ENCODE measurements at places on chromosomes 5 and 9. TPM values are rescaled to one million over a fixed set of nuclear protein-coding genes. Genes with fewer than 3 reads are reported as not detected.
A peak's percentile ranks its signal among the peaks of the same experiment; 100 is the strongest.

The OSMR gene
- total RNA-seq = 20.3 TPM

- H3K27ac ChIP-seq = no peak overlapping the region
- no peak overlapping the region for H3K4me3 ChIP-seq
- H3K36me3 ChIP-seq = no peaks in the 10 kb centered on the region
- no peaks in the 10 kb centered on the region for H3K4me1 ChIP-seq
- H3K27me3 ChIP-seq = peaks cover 69% of the 10 kb centered on the region
These were observed 7.1 kb downstream of the FLT4 start for GRCh38 chr5:180642181-180642775.

- H3K4me1 ChIP-seq = peaks cover 27% of the 10 kb centered on the region
- H3K4me3 ChIP-seq = no peak overlapping the region
- H3K36me3 ChIP-seq = no peaks in the 10 kb centered on the region
- no peak overlapping the region for H3K27ac ChIP-seq
- H3K27me3 ChIP-seq = no peaks in the 10 kb centered on the region
These were observed 39.1 kb downstream of the RETREG1 start for GRCh38 chr5:16577677-16578076.

- DNase-seq = no peak
- no peaks in the 10 kb centered on the region for H3K27me3 ChIP-seq
- H3K36me3 ChIP-seq = no peaks in the 10 kb centered on the region
- H3K4me3 ChIP-seq = no peak overlapping the region
- peaks cover 20% of the 10 kb centered on the region for H3K4me1 ChIP-seq
- H3K27ac ChIP-seq = no peak overlapping the region
These were observed 37.3 kb downstream of the INSYN2B start for GRCh38 chr5:169943026-169943425.

- H3K4me1 ChIP-seq = peaks cover 6% of the 10 kb centered on the region
- H3K4me3 ChIP-seq = no peak overlapping the region
- H3K36me3 ChIP-seq = peaks cover 77% of the 10 kb centered on the region
- H3K27me3 ChIP-seq = no peaks in the 10 kb centered on the region
- DNase-seq = no peak
These were observed 10.2 kb downstream of the EXOC3 start for GRCh38 chr5:452978-453710.

The SHOC1 gene
- total RNA-seq = not detected

GRCh38 chr5:125310749-125311148 is 564.3 kb upstream of the ZNF608 start:
- H3K4me1 ChIP-seq = peaks cover 21% of the 10 kb centered on the region
- peak; percentile 57 for DNase-seq

DNA sequence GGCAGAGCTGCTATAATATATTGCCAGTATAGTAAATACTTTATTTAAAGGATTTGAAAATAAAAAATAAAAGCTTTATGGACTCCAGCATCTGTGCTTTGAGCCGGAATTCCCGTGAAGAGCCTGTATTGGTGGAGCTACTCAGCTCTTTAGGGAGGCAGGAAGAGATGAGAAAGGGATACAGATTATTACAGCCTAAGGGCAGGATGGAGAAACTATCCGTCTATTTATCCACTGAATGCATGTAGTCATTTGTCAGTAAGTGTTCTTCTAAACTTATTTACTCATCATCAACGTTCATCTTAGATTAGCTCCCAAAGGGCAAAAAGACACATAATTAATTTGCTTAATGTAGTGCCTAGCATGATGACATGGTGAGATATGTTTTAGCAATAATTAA is 48.4 kb downstream of the SLC1A1 start:
- no peaks in the 10 kb centered on the region for H3K36me3 ChIP-seq
- H3K27ac ChIP-seq = no peak overlapping the region
- no peaks in the 10 kb centered on the region for H3K4me1 ChIP-seq

DNA sequence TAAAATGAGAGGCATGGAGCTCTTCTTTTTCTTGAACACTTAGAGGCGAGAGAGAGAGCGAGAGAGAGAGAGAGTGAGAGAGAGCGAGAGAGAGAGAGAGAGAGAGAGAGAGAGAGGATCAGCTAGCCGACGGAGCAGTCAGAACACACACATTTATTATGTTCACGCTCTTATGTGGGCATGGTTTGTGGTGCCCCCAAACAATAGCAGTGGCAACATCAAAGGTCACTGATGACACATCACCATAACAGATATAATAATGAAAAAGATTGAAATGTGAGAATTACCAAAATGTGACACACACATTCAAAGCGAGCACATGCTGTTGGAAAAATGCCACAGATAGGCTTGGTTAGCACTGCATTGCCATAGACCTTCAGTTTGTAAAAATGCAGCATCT is 116.1 kb downstream of the KDM4C start:
- no peak overlapping the region for H3K4me3 ChIP-seq
- H3K27me3 ChIP-seq = no peaks in the 10 kb centered on the region
- H3K36me3 ChIP-seq = no peaks in the 10 kb centered on the region
- DNase-seq = no peak

GRCh38 chr9:76370396-76371023 is 23.7 kb downstream of the RFK start:
- no peaks in the 10 kb centered on the region for H3K27me3 ChIP-seq
- H3K4me3 ChIP-seq = no peak overlapping the region
- no peaks in the 10 kb centered on the region for H3K36me3 ChIP-seq
- H3K4me1 ChIP-seq = peaks cover 16% of the 10 kb centered on the region

DNA sequence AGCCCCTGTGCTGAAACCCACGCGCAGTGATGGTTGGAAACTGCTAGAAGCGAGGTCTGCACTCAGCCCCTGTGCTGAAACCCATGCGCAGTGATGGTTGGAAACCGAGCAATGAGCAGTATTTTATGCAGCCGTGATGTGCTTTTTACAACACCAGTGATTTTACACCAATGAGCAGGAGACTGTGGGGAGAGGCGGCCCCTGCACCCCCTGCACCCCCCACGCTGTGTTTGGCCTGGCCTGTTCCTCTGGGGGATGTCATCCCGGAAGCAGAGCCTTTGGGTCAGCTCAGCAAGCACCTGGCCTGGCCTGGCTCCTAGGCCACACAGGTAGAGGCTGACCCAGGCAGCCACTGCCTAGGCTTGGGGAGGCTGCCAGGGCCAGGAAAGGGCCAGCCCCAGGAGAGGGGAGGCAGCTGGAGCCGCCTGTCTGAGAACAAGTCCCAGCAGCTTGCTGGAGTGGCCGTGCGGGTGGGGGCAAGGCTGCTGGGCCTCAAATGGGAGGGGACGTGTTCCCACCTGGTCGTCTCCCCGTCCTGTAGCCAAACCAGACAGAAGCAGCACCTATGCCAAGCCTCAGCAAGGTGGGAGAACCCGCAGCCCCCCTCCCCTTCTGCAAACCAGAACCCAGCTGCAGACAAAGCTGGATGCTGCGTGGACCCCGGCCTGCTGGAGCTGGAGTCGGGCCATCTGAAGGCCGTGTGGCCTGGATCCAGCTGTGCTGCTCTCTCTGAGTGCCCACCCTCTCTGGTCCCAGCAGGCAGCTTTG is 46.8 kb downstream of the DBH start:
- DNase-seq = no peak
- no peaks in the 10 kb centered on the region for H3K27me3 ChIP-seq
- H3K4me1 ChIP-seq = no peaks in the 10 kb centered on the region
- H3K4me3 ChIP-seq = no peak overlapping the region

DNA sequence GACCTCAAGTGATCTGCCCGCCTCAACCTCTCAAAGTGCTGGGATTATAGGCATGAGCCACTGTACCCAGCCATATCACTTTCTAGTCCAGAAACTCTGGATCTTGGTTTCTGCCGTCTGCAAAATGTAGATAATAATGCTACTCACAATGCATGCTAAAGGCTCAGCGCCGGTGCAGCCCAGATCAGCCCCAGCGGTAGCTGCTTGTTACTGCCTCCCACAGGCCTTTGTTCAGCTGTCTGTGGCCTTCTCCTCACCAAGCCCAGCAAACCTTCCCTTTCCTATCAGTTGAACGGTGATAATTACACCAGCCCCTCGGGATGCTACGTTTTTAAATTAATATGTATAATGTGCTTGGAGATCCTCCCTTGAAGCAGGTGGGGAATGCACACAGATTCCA is 26.2 kb upstream of the MSX2 start:
- no peak overlapping the region for H3K4me3 ChIP-seq
- no peak overlapping the region for H3K27ac ChIP-seq
- no peaks in the 10 kb centered on the region for H3K36me3 ChIP-seq
- H3K4me1 ChIP-seq = no peaks in the 10 kb centered on the region
- peaks cover 3% of the 10 kb centered on the region for H3K27me3 ChIP-seq
- no peak for DNase-seq

GRCh38 chr5:124677374-124678351 is 68.8 kb downstream of the ZNF608 start:
- H3K27ac ChIP-seq = no peak overlapping the region
- no peak for DNase-seq
- 0 out of 2 replicates have a peak, but pooled peaks cover 3% of the 10 kb centered on the region for H3K4me1 ChIP-seq
- H3K36me3 ChIP-seq = no peaks in the 10 kb centered on the region
- H3K27me3 ChIP-seq = no peaks in the 10 kb centered on the region
- no peak overlapping the region for H3K4me3 ChIP-seq

- H3K27me3 ChIP-seq = no peaks in the 10 kb centered on the region
- peaks cover 1% of the 10 kb centered on the region for H3K4me1 ChIP-seq
- H3K36me3 ChIP-seq = no peaks in the 10 kb centered on the region
These were observed 444.5 kb downstream of the RAB3C start for GRCh38 chr5:59027145-59027907.

GRCh38 chr5:173627860-173628392 is 11.5 kb upstream of the BOD1 start:
- H3K27ac ChIP-seq = no peak overlapping the region
- no peak for DNase-seq
- H3K4me1 ChIP-seq = peaks cover 6% of the 10 kb centered on the region
- no peak overlapping the region for H3K4me3 ChIP-seq

GRCh38 chr5:150706776-150707390 is 6.0 kb upstream of the RBM22 start:
- no peaks in the 10 kb centered on the region for H3K27me3 ChIP-seq
- no peak for DNase-seq
- peaks cover 31% of the 10 kb centered on the region for H3K36me3 ChIP-seq

GRCh38 chr5:171390883-171391677 is 3.4 kb downstream of the NPM1 start:
- no peak for DNase-seq
- peak overlapping the region; percentile 85 for H3K4me3 ChIP-seq
- H3K4me1 ChIP-seq = peaks cover 27% of the 10 kb centered on the region
- no peak overlapping the region for H3K27ac ChIP-seq
- peaks cover 79% of the 10 kb centered on the region for H3K36me3 ChIP-seq

DNA sequence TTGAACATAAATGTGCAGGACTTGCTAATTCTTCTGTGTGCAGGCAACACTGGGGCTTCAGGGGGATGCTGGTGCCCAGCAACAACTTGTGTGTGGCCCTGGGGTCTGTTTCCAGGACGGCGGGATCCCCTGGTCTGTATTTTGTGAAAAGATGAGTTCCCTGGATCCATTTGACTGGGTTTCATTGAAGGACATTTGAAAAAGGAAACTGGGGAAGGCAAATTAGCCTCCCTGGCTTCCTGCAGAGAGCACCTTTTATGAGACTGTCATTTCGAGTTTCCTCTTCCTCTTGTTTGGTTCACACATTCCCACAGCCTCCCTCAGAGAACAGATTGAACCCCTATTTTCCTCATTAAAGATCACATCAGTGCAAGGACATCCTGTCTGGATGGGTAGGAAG is 63.1 kb downstream of the FOXI1 start:
- H3K4me3 ChIP-seq = no peak overlapping the region
- no peak for DNase-seq
- no peak overlapping the region for H3K27ac ChIP-seq
- H3K27me3 ChIP-seq = no peaks in the 10 kb centered on the region

The TERT gene
- 0.80 TPM for total RNA-seq

DNA sequence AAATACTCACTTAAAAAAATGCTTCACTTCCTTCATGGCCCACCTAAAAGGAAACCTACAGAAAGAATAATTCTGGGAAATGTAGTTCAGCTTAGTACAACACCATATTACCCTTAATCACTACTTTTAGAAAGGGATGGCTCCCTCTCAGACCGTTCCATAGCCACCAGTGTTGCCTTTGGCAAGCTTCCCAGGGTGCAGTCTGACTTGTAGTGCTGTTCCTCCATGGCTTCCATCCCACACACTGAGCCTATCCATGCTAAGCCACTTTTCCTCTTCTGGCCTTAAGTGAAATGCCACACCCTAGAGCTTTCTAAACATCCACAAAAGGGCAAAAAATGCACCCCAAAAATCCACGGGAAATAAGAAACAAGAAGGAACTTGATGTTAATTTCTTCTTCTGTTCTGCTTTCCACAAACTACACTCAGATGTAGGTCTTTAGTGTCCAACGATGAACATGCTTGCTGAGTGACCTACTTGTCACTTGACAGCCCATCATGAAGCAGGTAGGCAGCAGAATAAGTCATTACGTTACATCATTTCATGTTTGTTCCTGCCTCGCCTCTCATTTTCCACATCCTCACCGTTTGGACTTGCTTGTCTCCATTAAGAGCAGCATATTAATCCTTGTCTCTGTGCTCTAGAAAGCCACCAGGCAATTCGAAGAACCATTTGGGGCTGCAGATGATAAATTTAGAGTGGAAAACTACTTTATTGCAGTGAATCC is 391.1 kb upstream of the GRAMD2B start:
- no peak overlapping the region for H3K4me3 ChIP-seq
- H3K27ac ChIP-seq = no peak overlapping the region
- no peaks in the 10 kb centered on the region for H3K36me3 ChIP-seq
- no peaks in the 10 kb centered on the region for H3K4me1 ChIP-seq
- no peaks in the 10 kb centered on the region for H3K27me3 ChIP-seq

The MSX2 gene
- total RNA-seq = 4.1 TPM

DNA sequence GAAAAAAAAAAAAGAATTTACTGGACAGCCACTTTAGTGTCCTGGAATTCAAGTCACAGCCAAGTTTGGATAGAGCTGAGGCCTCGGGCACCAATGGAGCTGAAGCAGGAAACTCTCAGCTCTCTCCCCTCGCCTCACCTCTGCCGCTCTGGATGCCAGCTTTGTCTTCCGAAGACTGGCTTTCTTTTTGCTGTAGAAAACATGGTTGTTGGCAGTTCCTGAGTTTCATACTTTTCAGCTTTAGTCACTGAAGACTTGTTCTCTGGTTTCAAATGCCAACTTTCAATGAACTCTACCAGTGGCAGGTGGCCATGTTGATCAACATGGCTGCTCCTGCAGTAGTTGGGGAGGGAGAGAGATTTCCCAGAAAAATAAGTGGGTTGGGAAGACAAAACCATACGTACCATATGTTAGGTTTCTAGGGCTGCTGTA is 142.2 kb downstream of the SNX18 start:
- H3K27ac ChIP-seq = no peak overlapping the region
- H3K4me1 ChIP-seq = no peaks in the 10 kb centered on the region
- H3K27me3 ChIP-seq = no peaks in the 10 kb centered on the region
- no peaks in the 10 kb centered on the region for H3K36me3 ChIP-seq

The ANKRD34B gene
- not detected for total RNA-seq

DNA sequence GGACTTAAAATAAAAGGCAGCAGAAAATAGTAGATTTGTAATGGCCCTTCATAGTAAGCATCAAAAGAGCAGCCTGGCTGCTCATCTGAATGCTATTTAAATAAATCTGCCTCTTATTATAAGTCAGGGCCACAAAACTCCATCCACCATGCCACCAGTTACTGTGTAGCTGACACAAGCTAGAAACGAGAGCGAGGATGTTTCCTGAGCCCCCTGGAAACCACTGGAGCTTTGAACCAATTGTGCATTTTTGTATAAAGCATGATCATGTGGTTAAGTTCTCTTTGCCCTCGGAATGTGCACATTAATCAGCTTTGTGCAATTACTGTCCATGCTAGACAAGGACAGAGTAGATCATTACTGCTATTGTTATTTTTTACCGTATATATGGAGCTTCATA is 17.4 kb downstream of the SLC24A2 start:
- H3K4me3 ChIP-seq = no peak overlapping the region
- H3K36me3 ChIP-seq = no peaks in the 10 kb centered on the region
- DNase-seq = no peak
- H3K27me3 ChIP-seq = peaks cover 16% of the 10 kb centered on the region

The PCDHGC5 gene
- total RNA-seq = 0.46 TPM

- no peak overlapping the region for H3K27ac ChIP-seq
- DNase-seq = no peak
- H3K27me3 ChIP-seq = peaks cover 57% of the 10 kb centered on the region
- H3K4me3 ChIP-seq = no peak overlapping the region
- H3K36me3 ChIP-seq = no peaks in the 10 kb centered on the region
These were observed 260.5 kb upstream of the WWC1 start for GRCh38 chr5:168030912-168031311.

All from PC-3 (cell line).